Endothelial cell (in vitro differentiated cells): ENCODE measurements at places on chromosomes 7 and 10. TPM values are rescaled to one million over a fixed set of nuclear protein-coding genes. Genes with fewer than 3 reads are reported as not detected.

Gene SFRP4
- not detected for total RNA-seq

DNA sequence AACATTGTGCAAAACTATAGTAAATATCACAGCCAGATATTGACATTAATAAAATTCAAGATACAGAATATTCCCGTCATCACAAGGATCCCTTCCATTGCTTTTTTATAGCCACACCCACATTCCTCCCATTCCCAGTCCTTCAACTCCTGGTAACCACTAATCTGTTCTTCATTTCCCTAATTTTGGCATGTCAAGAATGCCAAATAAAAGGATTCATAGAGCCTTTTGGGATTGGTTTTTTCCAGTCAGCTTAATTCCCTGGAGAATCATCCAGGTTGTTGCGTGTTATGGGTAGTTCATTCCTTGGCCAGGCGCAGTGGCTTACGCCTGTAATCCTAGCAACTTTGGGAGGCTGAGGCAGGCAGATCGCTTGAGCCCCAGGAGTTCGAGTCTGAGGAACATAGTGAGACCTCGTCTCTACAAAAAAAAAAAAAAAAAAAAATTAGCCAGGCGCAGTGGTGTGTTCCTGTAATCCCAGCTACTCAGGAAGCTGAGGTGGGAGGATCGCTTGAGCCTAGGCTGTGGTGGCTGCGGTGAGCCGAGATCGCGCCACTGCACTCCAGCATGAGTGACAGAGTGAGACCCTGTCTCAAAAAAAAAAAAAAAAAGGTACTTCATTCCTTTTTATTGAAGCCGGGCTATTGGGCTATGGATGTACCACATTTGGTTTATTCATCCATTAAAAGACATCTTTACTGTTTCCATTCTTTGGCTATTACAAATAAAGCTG, 2.7 kb downstream of the OGDH start:
- peaks cover 5% of the 10 kb centered on the region for H3K36me3 ChIP-seq
- no peak for DNase-seq
- peaks cover 13% of the 10 kb centered on the region for H3K4me1 ChIP-seq
- peak overlapping the region; percentile 17 for H3K4me3 ChIP-seq
- peaks cover 6% of the 10 kb centered on the region for H3K27me3 ChIP-seq

GRCh38 chr7:151844071-151844824, 32.7 kb downstream of the PRKAG2 start:
- H3K27me3 ChIP-seq: peaks cover 2% of the 10 kb centered on the region
- no peak for DNase-seq
- H3K36me3 ChIP-seq: no peaks in the 10 kb centered on the region
- H3K27ac ChIP-seq: no peak overlapping the region
- H3K4me1 ChIP-seq: no peaks in the 10 kb centered on the region

DNA sequence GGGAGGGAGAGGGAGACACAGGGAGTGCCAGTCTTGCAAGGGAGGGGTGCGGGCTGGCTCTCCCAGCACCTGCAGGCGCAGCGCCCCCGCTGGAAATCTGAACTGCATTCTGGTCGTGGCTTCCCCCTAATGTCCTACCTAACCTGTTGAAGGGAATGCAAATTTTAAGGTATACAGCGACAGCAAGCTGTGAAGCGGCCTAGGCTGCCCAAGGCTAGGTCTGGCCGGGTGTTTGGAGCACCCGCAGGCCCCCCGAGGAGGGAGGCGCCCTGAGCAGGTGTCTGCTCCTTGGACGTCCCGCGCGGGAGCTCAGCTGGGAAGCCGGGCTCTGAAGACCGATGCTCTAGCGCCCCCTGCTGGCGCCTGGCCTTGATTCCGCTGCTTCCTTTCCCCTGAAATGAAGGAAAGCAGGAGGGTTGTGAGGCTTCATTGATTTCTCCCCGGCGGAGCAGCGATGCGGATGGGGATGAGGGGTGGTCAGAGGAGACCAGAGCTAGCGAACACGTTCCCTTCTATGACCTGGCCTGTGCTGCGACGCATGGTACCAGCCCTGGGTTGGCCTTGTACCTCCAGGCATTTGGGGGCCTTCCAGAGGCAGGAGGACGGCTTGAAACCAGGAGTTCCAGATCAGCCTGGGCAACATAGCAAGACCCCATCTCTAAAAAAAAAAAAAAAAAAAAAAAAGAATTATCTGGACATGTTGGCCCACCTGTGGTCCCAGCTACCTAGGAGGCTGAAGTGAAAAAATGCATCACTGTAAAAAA, 601.3 kb downstream of the GALNT17 start:
- H3K27ac ChIP-seq: no peak overlapping the region
- DNase-seq: peak; percentile 88
- H3K27me3 ChIP-seq: peaks cover 1% of the 10 kb centered on the region
- no peaks in the 10 kb centered on the region for H3K36me3 ChIP-seq

Gene CUZD1
- 0.54 TPM for total RNA-seq

- no peak for DNase-seq
- H3K27ac ChIP-seq: no peak overlapping the region
- H3K4me3 ChIP-seq: no peak overlapping the region
- H3K36me3 ChIP-seq: no peaks in the 10 kb centered on the region
- H3K27me3 ChIP-seq: no peaks in the 10 kb centered on the region
- H3K4me1 ChIP-seq: no peaks in the 10 kb centered on the region
Observed at GRCh38 chr10:83332690-83333089, 806.6 kb upstream of the GHITM start.

Gene PLPP4
- total RNA-seq: not detected

GRCh38 chr10:75487755-75488125, 56.3 kb downstream of the LRMDA start:
- no peak overlapping the region for H3K4me3 ChIP-seq
- DNase-seq: no peak
- no peaks in the 10 kb centered on the region for H3K36me3 ChIP-seq
- H3K27ac ChIP-seq: no peak overlapping the region
- no peaks in the 10 kb centered on the region for H3K4me1 ChIP-seq

DNA sequence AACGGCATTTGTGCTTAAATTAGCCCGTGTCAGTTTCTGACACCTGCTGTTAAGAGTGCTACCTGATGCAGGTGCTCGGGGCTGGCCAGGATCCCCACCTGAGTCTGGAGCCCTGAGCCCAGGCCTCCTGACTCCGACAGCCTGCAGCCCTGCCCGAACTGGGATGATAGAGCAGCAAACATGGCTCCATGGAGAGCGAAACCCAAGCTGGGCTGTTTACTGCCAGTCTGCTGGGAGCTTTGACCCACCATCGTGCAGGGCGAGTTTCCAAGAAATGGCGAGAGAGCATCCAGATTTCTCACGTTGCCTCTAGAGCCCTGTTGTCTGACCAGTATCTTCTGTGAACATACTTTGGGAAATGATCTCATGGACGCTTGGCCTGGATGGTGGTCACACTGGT, 66.2 kb downstream of the MGMT start:
- peaks cover 3% of the 10 kb centered on the region for H3K27me3 ChIP-seq
- no peak overlapping the region for H3K4me3 ChIP-seq
- no peak for DNase-seq
- peaks cover 2% of the 10 kb centered on the region for H3K4me1 ChIP-seq
- H3K27ac ChIP-seq: no peak overlapping the region
- H3K36me3 ChIP-seq: peaks cover 5% of the 10 kb centered on the region
